Activated CD4-positive, alpha-beta memory T cell treated with anti-CD3 and anti-CD28 coated beads, Interleukin-2, amount 10 ng/mL, durations not matched to agents 7 days and 5 days (primary cell): ENCODE measurements at places on chromosomes 6 and 20. TPM values are rescaled to one million over a fixed set of nuclear protein-coding genes. Genes with fewer than 3 reads are reported as not detected.

GRCh38 chr20:61300709-61301108 is 48.6 kb downstream of the CDH4 start:
- no peak overlapping the region for H3K27ac ChIP-seq
- H3K27me3 ChIP-seq, result no peaks in the 10 kb centered on the region
- no peaks in the 10 kb centered on the region for H3K4me1 ChIP-seq
- H3K4me3 ChIP-seq, result no peak overlapping the region
- DNase-seq, result no peak

- H3K27ac ChIP-seq, result no peak overlapping the region
- H3K27me3 ChIP-seq, result no peaks in the 10 kb centered on the region
- H3K4me1 ChIP-seq, result no peaks in the 10 kb centered on the region
- no peak for DNase-seq
- no peaks in the 10 kb centered on the region for H3K36me3 ChIP-seq
These were observed 52.5 kb upstream of the KHDRBS2 start for GRCh38 chr6:62338477-62338876.

GRCh38 chr6:147999001-147999540 is 343.6 kb upstream of the SASH1 start:
- no peaks in the 10 kb centered on the region for H3K4me1 ChIP-seq
- no peak for DNase-seq
- H3K27me3 ChIP-seq, result no peaks in the 10 kb centered on the region
- H3K27ac ChIP-seq, result no peak overlapping the region
- H3K36me3 ChIP-seq, result no peaks in the 10 kb centered on the region

- H3K4me1 ChIP-seq, result peaks cover 57% of the 10 kb centered on the region
- H3K27ac ChIP-seq, result peak overlapping the region; percentile 94
- peak; percentile 81 for DNase-seq
- peaks cover 31% of the 10 kb centered on the region for H3K27me3 ChIP-seq
- peaks cover 45% of the 10 kb centered on the region for H3K36me3 ChIP-seq
These were observed 31.1 kb downstream of the SERPINB6 start for GRCh38 chr6:2940010-2940850.

DNA sequence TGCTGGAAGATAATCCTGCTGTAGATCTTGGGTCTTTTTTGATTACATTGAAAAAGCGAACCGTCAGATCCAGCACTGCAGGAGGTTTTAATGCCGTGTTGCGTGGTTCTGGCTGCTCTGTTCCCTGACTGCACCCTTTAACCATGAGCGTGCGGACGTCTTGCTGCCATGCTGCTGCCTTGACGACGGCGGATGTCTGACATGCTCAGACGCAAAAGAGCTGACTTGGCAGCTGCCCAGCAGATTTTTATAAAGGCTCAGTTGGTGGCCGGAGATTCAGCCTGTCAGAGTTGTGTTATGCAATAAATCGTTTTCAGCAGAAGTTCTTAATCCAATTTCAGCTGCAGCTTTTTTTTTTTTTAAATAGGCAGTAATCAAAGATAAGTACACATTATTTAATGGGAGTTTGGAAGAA is 119.4 kb downstream of the JARID2 start:
- peaks cover 24% of the 10 kb centered on the region for H3K36me3 ChIP-seq
- H3K27me3 ChIP-seq, result no peaks in the 10 kb centered on the region
- peaks cover 44% of the 10 kb centered on the region for H3K4me1 ChIP-seq
- H3K27ac ChIP-seq, result no peak overlapping the region
- H3K4me3 ChIP-seq, result no peak overlapping the region
- peak; percentile 28 for DNase-seq

DNA sequence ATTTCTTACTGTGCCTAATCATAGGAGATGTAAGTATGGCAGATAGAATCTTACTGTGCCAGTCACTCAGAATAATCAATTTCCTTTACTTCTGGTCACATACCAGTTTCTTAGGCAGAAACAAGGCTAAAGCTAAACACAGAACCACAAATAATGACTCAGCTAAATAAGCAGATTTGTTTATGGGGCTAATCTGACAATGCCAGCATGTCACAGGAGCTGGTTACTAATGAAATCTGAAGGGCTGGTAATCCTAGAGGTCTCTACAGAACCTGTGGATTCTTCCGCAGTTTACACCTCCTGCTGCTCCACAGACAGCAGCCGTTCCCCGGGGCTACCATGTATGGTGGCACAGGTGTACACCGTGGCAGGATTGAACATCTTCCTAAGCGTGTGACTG is 80.8 kb downstream of the LYRM4 start:
- H3K27ac ChIP-seq, result no peak overlapping the region
- H3K4me1 ChIP-seq, result peaks cover 35% of the 10 kb centered on the region
- no peaks in the 10 kb centered on the region for H3K27me3 ChIP-seq
- H3K4me3 ChIP-seq, result no peak overlapping the region

DNA sequence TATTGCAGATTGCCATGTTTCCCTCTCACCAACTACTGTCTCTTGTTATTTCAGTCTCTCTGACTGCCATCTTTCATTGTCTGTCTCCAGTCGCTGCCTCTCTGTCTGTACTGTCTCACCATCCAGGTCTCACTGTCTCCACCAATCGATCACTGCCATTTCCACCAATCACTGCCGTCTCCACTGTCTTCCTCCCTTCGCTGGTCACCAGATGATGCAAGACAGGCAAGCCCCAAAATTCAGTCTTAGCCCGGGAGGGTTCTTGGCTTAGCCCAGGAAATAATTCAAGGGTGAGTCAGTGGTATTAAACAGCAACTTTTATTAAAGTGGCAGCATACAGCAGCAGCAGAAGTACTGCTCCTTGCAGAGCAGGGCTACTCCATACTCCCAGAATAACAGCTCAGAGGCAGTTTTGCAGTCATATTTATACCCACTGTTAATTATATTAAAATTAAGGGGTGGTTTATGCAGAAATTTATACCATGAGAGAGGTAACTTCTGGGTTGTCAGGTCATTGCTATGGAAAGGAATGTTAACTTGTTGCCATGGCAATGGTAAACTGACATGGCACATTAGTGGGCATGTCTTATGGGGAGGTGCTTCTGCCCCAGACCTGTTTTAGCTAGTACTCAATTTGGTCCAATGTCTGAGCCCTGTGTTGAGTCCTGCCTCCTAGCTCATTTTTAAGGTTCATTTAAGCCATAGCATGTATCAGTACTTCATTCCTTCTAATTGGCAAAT is 23.0 kb upstream of the ECHDC1 start:
- H3K4me3 ChIP-seq, result no peak overlapping the region
- no peaks in the 10 kb centered on the region for H3K27me3 ChIP-seq
- no peak for DNase-seq
- H3K36me3 ChIP-seq, result no peaks in the 10 kb centered on the region

GRCh38 chr20:671252-672030 is 4.2 kb downstream of the SCRT2 start:
- DNase-seq, result no peak
- peaks cover 3% of the 10 kb centered on the region for H3K36me3 ChIP-seq
- peaks cover 12% of the 10 kb centered on the region for H3K4me1 ChIP-seq
- H3K4me3 ChIP-seq, result no peak overlapping the region

GRCh38 chr6:139355777-139356445 is 18.5 kb downstream of the CITED2 start:
- peaks cover under 1% of the 10 kb centered on the region for H3K4me1 ChIP-seq
- H3K27me3 ChIP-seq, result no peaks in the 10 kb centered on the region
- no peak for DNase-seq
- H3K27ac ChIP-seq, result no peak overlapping the region
- no peak overlapping the region for H3K4me3 ChIP-seq

DNA sequence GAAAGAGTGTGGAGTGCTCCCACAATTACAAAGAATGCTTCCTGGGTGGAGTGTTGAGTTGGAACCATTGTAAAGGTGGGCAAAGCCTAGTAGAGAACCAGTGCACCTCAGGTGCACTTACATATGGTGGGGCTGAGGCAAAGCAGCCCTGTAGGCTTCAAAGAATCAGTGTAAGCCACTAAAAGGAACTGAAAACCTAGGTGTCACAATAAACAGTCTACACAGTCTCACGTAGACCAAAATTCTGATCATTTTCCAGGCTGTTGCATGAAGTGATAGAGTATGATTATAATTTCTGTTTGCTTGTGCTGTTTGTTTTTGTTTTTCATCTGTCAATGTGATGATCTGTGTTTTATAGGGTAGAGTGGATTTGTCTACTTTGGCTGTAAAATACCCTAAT is 2.8 kb downstream of the ABT1 start:
- peaks cover 28% of the 10 kb centered on the region for H3K4me1 ChIP-seq
- H3K27me3 ChIP-seq, result peaks cover 4% of the 10 kb centered on the region
- peaks cover 25% of the 10 kb centered on the region for H3K36me3 ChIP-seq
- H3K27ac ChIP-seq, result no peak overlapping the region

GRCh38 chr20:34322267-34323105 is 19.3 kb upstream of the AHCY start:
- H3K36me3 ChIP-seq, result no peaks in the 10 kb centered on the region
- H3K27ac ChIP-seq, result no peak overlapping the region
- no peak overlapping the region for H3K4me3 ChIP-seq
- peaks cover 22% of the 10 kb centered on the region for H3K27me3 ChIP-seq

DNA sequence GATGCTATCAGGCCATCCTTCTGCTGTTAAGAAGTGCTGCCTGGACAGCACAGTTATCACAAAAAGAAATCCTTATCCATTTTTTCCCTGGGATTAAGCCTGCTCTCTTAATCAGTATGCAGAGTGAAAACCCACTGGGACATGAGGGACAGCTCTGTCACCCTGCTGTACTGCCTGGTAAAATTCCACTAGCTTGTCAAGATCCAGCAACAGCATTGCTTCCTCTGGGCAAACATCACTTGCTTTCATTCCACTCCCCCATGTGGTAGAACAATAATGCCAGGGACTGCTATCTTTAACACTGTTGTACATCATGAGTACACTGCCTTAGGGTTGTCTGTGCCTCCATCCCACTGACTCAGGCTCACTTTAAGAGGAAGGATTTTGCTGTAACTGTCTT is 331.3 kb downstream of the KIF16B start:
- H3K27ac ChIP-seq, result no peak overlapping the region
- no peaks in the 10 kb centered on the region for H3K4me1 ChIP-seq
- no peak for DNase-seq
- H3K4me3 ChIP-seq, result no peak overlapping the region

DNA sequence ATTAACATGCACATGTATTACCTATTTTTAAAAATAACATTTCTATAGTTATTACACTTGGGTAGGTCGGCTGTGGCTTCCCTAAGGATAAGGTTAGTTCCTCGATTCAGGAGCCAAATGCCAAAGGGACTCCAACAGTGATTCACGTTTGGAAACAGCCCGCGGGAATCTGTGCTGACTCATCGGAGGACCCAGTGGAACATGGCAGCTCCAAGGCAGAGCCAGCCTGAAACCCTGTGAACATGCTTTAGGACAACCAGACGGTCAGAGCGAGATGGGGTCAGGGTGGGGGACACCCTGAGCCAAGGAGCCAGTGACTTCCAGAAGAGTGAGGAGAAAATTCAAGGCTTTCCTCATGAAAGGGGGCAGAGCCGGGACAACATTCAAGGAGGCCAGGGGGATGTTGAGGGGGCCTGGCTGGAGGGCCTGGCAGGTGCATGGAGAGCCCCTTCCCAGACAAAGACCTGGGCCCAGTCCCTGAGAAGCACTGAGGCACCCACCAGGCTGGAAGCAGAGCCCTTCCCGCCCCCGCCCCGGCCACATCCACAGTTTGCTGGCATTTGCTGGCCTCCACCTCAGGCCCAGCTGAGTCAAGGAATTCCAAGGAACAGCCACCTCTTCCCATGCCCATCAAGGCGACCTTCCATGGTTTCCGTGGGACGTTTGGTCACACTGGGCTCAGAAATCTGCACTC is 133.2 kb downstream of the SNX5 start:
- H3K27me3 ChIP-seq, result peaks cover 6% of the 10 kb centered on the region
- no peak overlapping the region for H3K27ac ChIP-seq
- H3K4me3 ChIP-seq, result no peak overlapping the region
- no peaks in the 10 kb centered on the region for H3K4me1 ChIP-seq

DNA sequence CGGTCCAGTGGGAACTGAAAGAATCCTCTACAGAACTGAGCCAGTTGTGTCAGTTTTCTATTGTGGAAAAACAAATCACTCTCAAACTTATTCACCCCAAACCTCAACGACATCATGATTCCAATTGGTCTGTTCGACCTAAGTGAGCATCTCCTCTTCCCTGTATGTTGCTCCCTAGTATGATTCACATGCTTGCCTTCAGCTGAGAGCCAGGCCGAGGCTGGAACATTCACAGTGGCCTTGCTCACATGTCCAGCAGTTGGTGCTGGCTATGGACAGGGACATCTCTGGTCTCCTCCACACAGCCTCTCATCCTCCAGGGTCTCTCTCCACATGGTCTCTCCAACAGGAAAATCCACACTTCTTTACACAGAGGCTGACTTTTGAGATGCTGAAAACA is 28.3 kb upstream of the TMEM181 start:
- H3K36me3 ChIP-seq, result peaks cover 2% of the 10 kb centered on the region
- DNase-seq, result no peak

- H3K27me3 ChIP-seq, result peaks cover 6% of the 10 kb centered on the region
- no peak overlapping the region for H3K27ac ChIP-seq
- no peak for DNase-seq
- no peaks in the 10 kb centered on the region for H3K36me3 ChIP-seq
- no peaks in the 10 kb centered on the region for H3K4me1 ChIP-seq
These were observed 65.1 kb downstream of the CGA start for GRCh38 chr6:87029711-87030314.

GRCh38 chr6:154071711-154072110 is 32.7 kb downstream of the OPRM1 start:
- H3K4me3 ChIP-seq, result no peak overlapping the region
- H3K4me1 ChIP-seq, result no peaks in the 10 kb centered on the region
- H3K27ac ChIP-seq, result no peak overlapping the region
- H3K36me3 ChIP-seq, result no peaks in the 10 kb centered on the region

DNA sequence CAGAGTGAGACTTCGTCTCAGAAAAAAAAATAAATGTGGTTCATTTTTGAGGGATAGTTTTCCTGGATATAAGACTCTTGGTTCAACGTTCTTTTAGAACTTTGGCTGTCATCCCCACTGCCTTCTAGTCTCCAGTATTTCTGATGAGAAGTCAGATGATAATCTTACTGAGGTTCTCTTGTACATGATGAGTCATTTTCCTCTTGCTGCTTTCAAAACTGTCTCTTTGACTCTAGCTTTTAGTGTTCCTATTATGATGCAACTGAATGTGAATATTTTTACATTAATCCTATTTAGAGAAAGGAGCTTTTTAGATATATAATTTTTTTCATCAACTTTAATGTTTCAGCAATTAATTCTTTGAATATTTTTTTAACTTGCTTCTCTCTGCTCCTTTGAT is 46.0 kb upstream of the OR14J1 start:
- no peak for DNase-seq
- peaks cover 2% of the 10 kb centered on the region for H3K27me3 ChIP-seq
- H3K27ac ChIP-seq, result no peak overlapping the region
- no peaks in the 10 kb centered on the region for H3K4me1 ChIP-seq
- H3K4me3 ChIP-seq, result no peak overlapping the region

MYB gene
- 30.3 TPM for total RNA-seq

GRIK2 gene
- not detected for total RNA-seq

VSX1 gene
- not detected for total RNA-seq

KCNQ2 gene
- total RNA-seq, result not detected

ENPP1 gene
- total RNA-seq, result 0.48 TPM

ACTL10 gene
- 4.5 TPM for total RNA-seq

PANK2 gene
- 63.8 TPM for total RNA-seq

NXT1 gene
- 26.2 TPM for total RNA-seq

ADGRF4 gene
- total RNA-seq, result not detected

SLC12A5 gene
- 0.53 TPM for total RNA-seq

LRRC73 gene
- 0.23 TPM for total RNA-seq
